Amygdala (tissue), 56 donors: ENCODE measurements at places on chromosomes 13 and 19.

DNA sequence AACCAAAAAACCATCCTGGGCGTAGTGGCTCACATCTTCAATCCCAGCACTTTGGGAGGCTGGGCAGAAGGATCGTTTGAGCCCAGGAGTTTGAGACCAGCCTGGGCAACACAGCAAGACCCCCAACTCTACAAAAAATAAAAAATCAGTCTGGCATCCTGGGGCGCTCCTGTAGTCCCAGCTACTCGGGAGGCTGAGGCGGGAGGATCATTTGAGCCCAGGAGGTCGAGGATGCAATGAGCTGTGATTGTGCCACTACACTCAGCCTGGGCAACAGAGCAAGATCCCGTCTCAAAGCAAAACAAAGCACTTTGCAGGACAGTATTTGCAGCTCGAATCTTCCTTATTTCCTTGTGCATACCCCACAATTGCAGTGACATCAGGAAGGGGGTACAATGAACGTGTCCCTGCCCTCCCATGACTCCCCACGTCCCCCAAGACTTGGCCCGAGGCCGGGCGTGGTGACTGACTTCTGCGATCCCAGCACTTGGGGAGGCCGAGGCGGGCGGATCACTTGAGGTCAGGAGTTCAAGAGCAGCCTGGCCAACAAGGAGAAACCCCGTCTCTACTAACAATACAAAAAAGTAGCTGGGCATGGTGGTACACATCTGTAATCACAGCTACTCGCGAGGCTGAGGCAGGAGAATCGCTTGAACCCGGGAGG, 870 bp downstream of the NDUFB7 start:
- no peak for DNase-seq

GRCh38 chr13:42174344-42175162, 97.4 kb upstream of the AKAP11 start:
- DNase-seq = no peak

GRCh38 chr19:45428384-45429231, 4.9 kb upstream of the ERCC1 start:
- DNase-seq = no peak

GRCh38 chr19:32570081-32570785, 10.8 kb upstream of the PDCD5 start:
- DNase-seq = peak; percentile 50

- no peak for DNase-seq
These were observed 13.8 kb upstream of the OR10H1 start for GRCh38 chr19:15829306-15829698.

DNA sequence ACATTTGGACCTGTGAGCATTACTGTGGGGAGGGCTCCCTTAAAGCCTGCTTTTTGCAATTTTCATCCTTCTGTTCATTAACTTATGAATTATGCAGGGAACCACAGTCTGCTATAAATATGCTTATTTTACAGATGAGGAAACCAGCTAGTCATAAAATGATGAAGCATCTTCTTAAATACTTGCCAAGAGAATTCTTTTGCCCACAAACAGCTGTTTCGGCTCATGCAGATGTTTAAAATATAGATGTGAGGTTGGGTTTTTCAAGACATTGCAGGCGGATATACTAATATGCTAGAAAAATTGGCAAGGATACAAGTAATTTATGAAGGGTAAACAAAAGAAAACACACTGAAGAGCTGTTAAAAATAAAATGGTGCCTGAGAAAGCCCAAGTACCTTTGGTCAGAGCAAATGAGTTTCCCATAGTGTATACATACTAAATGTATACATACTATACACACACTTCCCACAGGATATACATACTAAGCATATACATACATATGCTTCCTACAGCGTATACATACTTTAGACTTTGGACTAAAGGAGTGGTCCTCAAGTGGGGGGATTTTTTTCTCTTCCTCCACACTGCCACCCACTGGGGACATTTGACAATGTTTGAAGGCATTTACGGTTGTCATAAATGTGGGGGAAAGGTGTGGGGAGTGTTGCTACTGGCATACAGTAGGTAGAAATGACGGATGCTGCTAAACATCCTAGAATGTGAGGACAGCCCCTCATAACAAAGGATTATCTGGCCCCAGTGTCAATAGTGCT, 164.9 kb upstream of the CSNK1A1L start:
- no peak for DNase-seq

DNA sequence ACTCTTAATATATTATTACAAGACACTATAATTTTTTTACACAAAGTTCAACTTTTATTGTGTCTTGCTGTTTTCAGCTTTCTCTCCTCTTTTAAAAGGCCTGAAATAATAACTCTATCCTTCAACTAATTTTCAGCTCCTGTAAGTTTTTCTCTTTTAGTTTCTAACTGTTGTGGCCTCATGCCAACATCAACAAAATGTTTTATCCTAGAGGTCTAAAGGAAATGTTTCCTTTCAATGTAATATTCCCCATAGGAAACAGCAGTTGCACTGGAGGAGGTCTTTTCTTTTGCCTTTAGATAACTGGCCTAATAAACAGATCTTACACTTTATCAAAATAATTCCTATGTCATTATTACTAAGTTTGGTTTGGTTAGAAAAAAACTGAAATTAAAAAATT, 8.5 kb upstream of the ZNF616 start:
- DNase-seq = no peak

DNA sequence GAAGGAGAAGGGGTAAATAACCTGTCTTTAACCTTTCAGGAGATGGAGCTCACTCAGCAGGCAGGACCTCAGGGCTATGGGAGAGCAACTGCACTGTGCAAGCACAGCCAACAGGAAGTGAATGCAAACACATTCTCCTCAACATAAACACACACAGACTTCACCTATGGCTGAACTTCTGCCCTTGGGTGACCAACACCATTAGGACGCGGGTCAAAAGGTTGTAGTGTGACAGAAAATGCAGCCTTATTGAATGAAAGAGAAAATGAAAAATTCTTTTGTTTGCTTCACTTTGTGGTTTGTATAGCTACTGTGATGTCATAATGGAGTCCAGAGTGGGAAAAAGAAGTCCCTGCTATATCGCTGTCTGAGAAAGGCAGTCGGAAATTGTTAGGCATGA, 323.0 kb downstream of the NDFIP2 start:
- no peak for DNase-seq

DNA sequence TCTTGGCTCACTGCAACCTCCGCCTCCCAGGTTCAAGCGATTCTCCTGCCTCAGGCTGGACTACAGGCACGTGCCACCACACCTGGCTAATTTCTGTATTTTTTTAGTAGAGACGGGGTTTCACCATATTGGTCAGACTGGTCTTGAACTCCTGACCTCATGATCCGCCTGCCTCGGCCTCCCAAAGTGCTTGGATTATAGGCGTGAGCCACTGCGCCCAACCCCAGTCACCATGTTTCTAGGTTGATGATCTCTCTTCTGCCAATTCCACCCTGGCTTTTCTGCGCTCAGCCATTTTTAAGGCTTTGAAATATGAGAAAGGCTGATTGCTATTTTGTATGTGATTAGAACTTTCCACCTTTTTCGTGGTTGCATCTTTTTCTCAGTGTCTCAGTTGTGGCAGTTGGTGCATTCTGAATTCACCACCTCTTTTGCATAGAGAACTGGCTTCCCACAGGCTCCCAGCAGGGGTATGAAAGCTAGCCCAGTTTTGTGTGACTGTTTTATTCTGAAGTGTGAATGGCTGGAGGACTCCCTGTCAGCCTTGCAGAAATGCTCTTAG, 15.5 kb downstream of the CEACAM1 start:
- DNase-seq = no peak

DNA sequence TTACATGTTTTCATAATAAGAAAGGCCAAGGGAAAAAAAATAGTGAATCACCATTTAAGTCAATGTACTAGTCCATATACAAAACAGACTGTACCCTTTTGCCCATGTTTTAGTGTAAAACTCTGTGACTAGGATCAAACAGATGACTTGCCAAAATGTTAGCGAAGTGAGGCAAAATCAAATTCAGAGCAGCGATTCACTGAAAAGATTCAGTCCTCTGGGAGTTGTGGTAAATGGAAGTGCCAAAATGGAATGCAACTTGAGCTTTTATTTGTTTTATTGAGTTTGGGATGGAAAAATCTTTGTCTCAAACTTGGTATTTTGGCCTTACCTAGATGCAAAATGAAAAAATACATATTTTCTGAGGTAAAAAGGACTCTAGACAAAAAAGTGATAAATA, 9.1 kb downstream of the CDADC1 start:
- no peak for DNase-seq

DNA sequence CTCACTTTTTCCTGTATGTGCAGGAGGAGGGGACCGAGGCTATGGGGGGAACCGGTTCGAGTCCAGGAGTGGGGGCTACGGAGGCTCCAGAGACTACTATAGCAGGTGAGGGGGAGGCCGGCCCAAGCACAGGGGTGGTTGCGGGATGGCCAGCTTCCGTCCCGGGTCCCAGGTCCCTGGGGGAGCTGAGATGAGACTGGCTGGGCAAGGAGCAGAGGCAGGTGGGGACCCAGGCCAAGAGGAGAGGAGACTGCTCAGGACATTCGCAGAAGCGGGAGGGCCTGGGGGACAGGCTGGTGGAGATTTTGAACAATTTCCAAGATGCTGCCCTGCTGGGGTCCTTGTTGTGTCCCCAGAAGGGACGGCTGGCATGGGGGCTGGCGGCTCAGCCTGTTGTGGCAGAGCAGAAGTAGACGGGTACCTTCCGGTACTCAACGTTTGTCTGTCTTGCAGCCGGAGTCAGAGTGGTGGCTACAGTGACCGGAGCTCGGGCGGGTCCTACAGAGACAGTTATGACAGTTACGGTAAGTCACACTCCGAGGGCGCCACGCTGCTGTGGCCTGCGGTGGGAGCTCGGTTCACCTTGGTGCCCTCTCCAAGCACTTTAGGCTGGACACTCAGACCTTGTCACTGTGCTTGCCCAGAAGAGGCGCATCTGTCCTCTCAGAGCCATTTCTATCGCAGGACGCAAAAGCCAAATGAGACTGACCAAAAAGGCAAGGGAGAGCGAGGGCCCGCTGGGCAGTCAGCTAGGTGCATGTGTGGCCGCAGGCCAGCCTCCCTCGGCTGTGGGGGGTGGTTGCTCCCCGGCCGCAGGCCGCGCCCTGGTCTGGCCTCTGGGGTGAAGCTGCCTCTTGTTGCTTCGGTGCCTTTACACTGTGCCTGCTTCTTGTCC, 2.6 kb downstream of the CIRBP start:
- no peak for DNase-seq

DNA sequence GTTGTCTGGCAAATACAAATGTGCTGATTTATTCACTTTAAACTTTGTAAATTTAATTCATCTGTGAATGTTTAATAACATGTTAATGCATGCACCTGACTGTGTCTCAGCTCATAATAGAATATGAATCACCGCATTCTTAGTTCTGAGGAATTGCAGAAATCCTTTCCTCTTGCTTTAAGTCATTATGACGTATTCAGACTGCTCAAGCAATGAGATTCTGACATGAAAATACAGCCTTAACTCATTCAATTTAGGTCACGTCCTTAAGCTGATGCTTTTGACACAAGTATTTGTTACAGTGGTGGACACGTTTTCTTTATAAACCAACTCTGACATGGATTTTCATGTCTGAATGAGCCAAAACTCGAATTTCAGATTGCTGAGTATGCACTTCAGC, 541.0 kb upstream of the KLF12 start:
- DNase-seq = no peak

DNA sequence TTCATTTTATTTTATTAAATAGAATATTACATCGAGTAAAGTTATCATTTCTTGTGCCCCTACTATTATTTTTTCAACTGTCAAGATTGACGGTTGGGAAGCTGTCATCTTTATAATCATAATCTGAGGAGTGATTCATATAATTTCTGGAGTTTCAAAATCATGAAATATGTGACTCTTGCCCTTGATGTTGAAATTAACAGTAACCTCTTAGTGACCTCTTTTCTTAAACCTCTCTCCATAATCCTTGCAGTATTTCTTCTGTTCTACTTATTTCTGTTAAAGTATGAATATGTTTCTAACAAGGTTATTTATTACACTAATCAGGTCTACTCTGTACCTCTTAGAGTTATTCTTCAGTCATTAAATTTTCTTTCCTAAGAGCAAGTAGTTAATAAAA, 663.8 kb downstream of the LIG4 start:
- no peak for DNase-seq

DNA sequence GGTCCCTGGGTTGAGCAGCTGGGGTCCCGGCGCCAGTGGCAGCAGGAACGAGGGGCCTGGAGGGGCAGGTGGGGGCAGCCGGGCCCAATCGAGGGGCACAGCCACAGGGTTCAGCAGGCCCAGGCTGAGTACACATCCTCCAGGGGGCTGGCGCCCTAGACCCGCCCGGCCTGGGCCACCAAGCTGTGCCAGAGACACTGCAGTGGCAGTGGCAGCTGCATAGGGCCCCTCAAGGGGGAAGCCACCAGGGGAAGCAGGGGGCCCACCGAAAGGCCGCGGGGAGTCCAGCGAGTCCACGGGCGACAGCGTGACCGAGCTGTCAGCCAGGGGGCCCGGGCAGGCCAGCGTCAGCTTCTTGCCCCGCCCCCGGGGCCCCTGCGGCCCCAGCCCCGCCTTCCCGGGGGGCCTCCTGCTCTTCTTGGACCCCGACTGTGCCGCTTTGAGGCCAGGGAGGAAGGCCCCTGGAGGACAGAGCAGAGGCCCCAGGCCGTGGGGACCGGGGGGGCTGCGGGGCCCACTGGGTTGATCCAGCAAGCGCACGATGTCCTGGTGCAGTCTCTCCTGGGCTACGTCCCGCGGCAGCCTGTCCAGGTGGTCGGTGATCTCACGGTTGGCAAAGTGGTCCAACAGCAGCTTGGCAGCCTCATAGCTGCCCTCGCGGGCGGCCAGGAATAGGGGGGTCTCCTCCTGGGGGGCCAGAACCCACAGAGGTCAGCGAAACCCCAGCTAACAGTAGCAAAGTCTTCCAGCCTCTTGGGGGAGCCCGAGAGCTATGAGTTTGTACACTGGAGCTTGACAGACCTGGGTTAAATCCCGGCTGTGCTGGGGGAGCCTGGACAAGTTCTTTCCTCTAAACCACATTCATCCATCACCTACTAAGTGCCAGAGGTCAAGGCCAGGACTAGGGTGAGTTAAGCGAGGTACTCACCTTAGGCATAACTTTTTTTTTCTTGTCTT, 39.5 kb downstream of the NOTCH3 start:
- DNase-seq = no peak

GRCh38 chr19:8610041-8610935, at the start of gene ADAMTS10:
ADAMTS10 (minus strand) TSS chr19:8610715; CDS start chr19:8605710, 5,005 bp downstream.
- DNase-seq = peak; percentile 32

GRCh38 chr13:44768239-44768638, 192.1 kb upstream of the TSC22D1 start:
- DNase-seq = no peak

GRCh38 chr19:32677657-32678056, 2.0 kb downstream of the RGS9BP start:
- DNase-seq = no peak

DNA sequence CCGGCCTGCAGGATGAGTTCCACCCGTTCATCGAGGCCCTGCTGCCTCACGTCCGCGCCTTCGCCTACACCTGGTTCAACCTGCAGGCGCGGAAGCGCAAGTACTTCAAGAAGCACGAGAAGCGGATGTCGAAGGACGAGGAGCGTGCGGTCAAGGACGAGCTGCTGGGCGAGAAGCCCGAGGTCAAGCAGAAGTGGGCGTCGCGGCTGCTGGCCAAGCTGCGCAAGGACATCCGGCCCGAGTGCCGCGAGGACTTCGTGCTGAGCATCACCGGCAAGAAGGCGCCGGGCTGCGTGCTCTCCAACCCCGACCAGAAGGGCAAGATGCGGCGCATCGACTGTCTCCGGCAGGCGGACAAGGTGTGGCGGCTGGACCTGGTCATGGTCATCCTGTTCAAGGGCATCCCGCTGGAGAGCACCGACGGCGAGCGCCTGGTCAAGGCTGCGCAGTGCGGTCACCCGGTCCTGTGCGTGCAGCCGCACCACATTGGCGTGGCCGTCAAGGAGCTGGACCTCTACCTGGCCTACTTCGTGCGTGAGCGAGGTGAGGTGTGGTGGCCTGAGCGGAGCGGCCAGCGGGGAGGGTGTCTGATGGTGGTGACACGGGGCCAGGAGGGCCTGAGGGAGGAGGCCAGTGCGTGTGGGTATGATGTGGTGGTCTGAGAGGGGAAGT, 15.5 kb downstream of the NFIC start:
- no peak for DNase-seq
